CD4-positive, alpha-beta T cell treated with Interleukin-17A for 4 hours (primary cell): ENCODE measurements at places on chromosomes 6 and 20.

DNA sequence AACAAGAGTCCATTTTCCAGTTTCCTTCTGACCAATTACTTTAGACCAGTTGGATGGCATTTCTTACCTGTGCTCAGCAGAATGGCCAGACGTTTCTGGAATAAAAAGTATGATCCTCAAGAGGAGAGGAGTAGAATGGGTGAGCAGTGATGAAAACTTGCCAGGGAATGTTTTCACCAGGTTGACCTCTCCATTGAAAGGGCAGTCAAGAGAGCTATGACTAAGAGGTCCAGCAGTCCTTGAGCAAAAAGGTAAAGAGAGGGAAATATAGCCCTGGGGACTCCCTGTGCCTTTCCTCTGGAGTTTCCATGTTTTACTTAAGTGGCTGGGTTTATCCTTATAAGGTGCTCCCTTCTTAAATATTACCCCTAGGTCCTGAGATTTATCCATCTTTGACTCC is 210.9 kb downstream of the TBX18 start:
- no peak for DNase-seq

DNA sequence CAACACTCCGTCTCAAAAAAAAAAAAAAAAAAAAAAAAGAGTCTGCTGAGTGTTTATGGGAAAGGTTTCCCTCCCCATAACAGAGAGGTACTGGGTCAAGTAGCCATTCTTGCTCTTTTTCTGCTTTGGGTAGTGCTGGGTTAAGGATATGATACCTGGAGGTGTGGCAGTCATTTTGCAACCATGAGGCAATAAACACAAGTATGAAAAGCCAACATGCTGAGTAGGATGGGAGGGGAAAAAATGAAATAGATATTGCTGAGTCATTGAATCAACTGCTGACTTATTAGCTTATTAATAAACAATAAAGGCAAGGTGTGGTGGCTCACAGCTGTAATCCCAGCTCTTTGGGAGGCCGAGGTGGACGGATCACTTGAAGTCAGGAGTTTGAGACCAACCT is 2.3 kb upstream of the TOMM34 start:
- no peak for DNase-seq

- peak; percentile 71 for DNase-seq
These were observed 722 bp downstream of the ISM1 start for GRCh38 chr20:13221673-13222318.

DNA sequence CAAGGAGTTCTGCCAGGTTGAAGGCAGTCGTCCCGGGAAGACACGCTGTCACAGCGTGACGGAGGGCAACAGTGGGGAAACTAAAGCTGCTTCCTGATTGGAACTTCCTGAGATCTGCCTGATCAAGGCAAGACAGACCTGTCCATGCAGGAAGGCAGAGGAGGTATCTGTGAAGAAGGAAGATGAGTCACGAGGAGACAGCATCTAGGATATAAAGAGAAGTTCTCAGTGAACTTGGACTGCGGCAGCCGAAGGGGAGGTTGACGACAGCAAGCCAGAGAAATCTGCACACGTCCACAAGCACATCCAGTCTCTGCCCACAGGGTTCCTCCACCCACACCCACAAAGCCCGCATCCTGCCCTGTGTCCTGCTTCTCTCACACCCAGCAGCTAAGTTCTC is 38.6 kb downstream of the PREP start:
- DNase-seq, result no peak

DNA sequence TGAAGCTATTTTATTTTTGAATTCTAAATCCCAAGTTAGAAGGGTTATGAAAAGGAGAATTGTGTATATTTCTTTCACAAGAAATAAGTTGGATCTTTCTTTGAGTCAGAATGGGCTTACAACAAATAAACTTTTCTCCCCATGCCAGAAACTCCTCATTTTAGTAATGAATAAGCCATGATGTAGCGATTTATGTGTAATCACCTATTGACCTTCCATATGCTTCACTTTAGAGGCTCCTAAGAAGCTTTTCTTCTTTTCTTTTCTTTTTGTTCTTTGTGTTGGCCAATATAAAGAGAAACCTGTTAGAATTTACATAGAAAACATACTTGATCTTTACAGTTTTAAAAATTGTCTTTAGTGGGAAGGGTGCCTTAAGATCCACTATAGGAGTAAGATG is 370.2 kb downstream of the UTRN start:
- DNase-seq, result no peak

GRCh38 chr6:16704401-16705045 is 56.7 kb downstream of the ATXN1 start:
- peak; percentile 63 for DNase-seq

- DNase-seq, result peak; percentile 65
These were observed at the start of gene CDC40 for GRCh38 chr6:110180228-110181008. CDC40 (plus strand) TSS chr6:110180427; CDS start chr6:110180445, 18 bp downstream.

- DNase-seq, result no peak
These were observed 39.6 kb upstream of the BCAS1 start for GRCh38 chr20:54110041-54110440.

DNA sequence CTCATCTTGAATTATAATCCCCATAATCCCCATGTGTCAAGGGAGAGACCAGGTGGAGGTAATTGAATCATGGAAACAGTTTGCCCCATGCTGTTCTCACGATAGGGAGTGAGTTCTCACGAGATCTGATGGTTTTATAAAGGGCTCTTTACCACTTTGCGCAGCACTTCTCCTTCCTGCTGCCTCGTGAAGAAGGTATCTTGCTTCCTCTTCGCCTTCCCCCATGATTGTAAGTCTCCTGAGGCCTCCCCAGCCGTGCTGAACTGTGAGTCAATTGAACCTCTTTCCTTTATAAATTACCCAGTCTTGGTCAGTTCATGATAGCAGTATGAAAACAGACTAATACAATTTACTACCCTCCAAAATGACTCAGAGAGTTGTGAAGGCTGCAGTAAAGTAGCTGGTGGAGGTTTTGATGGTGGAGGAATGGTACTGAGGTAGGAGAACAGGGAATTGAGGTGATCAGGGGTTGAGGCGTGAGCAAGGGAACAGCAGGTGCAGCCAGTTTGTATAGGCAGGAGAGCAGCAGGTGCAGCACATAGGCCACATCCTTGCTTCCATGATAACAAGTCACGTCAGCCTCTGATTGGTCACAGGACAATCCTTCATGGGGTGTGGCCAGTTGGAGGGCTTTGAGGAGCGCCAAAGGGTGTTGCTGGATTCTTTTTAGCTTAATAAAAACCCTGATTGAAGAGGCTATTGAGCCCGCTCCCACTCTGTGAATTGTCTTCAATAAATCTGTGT is 150.0 kb downstream of the CDC5L start:
- no peak for DNase-seq

DNA sequence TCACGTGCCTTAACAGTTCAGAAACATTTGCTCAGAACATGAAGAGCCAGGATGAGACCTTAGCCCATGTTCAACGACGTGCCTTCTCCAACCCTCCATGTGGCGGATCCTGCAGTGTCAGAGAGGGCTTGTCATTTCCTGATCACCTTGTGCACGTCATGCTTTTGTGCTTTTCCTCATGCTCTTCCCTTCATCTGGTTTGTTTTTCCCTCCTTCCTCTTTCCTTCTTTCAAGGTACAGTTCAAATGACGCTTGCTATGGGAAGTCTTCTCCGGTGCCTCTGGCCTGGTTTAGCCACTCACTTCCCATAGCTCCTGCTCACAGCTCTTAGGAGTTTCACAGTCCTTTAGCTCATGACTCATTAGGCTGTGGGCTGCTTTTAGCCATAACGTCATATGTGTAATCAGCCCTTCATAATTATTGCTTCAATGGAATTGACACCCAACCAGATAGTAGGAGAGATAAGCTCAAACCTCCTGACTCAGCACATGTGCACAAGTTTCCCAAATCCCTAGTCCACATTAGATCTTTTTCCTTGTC is 102.7 kb upstream of the CNKSR3 start:
- no peak for DNase-seq

DNA sequence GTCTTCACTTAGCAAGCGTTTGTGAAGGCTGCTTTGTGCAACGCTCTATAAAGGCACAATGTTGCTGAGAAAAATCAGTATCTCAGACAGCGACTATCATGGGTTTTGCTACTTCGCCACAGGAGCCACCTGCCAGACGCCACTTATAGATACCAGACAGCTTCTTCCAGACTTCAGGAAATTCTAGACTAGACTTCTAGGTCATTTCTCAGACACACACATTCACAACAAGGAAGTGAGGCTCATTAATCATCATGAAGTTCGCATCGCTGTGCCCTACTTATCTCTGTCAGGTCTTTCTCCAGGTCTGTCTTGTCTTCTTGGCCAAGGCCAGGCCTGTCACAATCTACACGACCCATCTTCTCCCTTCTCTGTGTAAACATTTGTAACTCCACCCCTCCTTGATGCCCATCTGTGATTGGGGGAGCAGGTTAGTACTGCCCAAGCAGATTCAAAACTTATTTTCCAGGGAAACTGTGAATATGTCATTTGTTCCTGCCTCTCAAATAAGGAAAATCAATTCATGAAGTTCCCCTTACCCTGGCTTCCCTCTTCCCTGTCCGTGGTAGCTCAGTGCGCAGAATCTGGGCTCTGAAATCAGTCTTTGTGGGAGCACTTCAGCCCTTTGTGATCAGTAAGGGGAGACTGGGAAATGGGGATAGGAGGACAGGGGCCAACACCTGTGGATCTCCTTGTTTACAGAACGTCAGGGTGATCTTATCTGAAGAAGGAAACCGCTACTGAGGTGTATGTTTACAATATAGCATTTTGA is 115.5 kb downstream of the TNFAIP3 start:
- peak; percentile 38 for DNase-seq

GRCh38 chr20:24810676-24811407 is 138.2 kb upstream of the CST7 start:
- DNase-seq, result no peak

DNA sequence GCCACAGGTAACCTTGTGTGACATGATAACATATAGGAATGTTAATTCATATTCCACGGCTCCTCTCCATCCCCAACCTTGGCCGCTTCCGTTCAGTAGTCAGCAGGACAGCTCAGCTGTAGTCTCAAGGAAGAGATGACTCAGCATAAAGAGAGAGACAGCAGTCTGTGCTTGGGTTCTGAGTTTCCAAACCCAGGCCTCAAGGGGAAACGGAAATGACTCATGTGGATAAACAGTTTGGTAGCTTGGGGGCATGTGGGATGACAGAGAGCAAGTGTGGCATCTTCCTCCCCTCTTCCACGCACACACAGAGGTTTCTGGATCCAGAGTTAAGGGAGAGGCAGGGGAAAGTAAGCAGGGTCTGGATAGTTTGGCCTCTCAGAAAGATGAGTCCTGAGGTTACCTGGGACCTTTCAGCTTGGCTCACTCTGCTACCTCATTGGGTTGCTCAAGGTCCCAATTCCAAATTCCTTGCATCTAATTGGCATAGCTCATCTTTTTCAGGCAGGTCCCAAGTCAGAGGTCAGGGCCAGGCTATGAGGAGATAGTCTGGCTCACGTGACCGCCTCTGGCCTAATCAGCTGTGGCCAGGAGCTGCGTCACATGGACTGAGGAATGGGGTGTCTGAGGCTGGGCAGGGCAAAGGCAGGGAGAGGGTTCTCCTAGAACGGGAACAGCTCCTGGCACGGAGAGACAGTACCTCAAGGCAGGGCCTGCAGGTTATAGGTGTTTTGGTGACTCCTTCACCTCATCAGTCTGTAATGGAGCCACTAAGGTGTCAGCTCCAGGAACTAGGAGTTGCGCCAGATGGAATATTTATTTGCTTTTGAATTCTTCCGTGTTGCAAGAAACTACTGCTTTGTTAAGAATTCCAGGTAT is 36.5 kb upstream of the MLN start:
- peak; percentile 39 for DNase-seq

- no peak for DNase-seq
These were observed 544.6 kb downstream of the ADGRB3 start for GRCh38 chr6:69179681-69180080.

- no peak for DNase-seq
These were observed 63.2 kb downstream of the OLIG3 start for GRCh38 chr6:137430954-137431353.

DNA sequence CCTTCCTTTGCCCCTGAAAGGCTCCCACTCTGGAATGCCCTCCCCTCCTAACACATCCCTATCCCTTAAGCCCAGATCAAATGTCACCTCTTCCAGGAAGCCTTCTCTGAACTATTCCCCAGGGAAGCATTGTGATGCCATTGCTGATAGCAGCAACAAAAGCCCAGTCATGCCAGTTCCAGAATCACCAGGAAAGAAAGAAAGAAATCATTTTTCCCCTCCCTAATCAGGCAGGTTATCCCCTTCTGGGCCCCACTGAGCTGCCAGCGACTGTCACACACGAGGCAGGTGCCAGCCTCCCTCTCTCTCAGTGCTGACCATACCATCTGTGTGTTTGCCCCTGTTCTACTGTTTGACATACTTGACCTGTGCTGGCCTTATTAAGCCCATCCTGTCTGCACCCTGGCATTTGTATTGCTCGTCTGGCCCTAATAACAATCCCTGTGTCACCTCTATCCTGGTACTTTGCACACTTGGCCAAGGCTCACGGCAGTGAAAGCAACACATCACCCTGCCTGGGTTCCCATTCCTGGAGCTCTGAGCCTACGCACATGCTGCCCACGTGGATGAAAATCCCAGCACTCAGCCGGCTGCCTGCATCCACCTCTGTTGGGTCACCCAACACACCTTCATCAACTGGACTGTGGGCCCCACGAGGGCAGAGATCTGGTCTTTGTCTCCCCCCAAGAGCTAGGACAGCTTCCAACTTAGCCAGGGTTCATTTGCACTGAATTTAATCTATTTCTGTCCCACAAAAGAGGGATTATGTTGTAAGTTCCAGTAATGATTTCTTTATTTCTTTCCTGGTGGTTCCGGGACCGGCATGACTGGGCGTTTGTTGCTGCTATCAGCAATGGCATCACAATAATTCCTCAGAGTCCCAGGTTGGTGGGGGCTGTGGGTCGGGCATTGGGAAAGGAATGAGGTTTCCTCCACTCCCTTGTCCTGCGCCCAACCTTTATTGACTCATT is 5.3 kb upstream of the BPIFB1 start:
- no peak for DNase-seq

DNA sequence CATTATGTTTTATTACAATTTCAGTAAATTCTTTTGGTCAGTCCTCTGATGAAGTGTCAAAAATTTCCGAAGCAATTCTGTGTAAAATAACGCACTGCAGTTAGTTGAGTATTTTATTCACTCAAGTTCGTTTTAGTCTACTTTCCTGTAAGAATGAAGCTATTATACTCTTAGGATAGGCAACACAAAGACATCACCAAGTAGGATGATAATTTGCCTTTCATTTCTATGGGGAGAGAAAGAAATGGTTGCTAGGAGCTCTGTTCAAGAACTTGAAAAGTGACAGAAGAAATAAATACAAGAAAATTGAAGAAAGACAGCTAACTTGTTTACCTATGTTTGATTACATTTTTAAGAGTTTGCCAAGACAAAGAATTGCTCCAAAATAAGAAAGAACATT is 290.4 kb downstream of the EYS start:
- no peak for DNase-seq

GRCh38 chr6:46062991-46063390 is 47.3 kb upstream of the CLIC5 start:
- no peak for DNase-seq

DNA sequence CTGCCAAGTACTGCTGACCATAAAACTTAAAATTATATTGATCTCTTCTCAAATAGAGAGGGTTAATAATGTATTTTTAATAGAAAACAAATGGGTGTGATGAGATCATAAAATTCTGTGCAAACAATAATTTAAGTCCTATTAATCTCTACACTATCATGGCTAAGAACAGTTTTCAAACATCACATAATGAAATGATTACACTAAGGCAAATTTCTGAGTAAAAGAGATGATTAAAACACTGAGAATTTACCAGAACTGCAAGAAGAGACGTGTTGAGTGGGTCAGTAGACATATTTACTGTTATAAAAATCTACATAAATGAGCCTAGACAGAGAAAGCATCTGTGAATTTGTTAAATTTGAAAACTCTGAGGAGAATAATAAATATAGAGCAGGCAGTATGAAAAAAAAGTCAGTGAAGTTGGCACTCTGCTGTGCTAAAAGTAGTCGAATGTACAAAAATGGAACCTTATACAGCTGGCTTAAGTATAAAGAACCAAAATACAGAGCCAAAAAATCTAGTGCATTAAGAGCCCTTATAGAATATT is 302.6 kb upstream of the MANEA start:
- no peak for DNase-seq
